ENCODE measurements at places on chromosomes 3 and 15.
A peak's percentile ranks its signal among the peaks of the same experiment; 100 is the strongest.

DNA sequence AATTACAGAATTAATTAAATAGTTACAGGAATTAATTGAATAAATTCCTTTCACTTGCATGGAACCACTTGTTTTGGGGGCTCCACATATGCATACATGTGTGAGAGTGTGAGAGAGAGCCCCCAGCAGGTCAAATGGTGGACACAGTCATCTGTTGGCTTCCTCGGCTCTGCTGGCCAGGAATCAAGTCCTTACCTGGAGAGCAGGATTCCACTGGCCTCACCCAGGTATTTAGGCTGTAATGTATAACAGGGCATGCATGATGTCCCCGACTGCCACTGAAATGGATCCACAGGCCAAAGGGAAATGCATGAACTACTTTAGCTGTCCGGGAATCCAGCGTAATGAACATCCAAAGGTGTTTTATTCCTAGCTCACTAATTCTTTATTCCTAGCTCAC, 139.7 kb upstream of the SMAD3 start:
- peak; percentile 45 for DNase-seq

- DNase-seq: no peak
These were observed 7.6 kb downstream of the ANXA2 start for GRCh38 chr15:60390231-60390630.

- no peak for DNase-seq
These were observed 4.4 kb upstream of the MBNL1 start for GRCh38 chr3:152264378-152264777.

- no peak for DNase-seq
These were observed 242.2 kb downstream of the ABHD5 start for GRCh38 chr3:43932921-43933320.

DNA sequence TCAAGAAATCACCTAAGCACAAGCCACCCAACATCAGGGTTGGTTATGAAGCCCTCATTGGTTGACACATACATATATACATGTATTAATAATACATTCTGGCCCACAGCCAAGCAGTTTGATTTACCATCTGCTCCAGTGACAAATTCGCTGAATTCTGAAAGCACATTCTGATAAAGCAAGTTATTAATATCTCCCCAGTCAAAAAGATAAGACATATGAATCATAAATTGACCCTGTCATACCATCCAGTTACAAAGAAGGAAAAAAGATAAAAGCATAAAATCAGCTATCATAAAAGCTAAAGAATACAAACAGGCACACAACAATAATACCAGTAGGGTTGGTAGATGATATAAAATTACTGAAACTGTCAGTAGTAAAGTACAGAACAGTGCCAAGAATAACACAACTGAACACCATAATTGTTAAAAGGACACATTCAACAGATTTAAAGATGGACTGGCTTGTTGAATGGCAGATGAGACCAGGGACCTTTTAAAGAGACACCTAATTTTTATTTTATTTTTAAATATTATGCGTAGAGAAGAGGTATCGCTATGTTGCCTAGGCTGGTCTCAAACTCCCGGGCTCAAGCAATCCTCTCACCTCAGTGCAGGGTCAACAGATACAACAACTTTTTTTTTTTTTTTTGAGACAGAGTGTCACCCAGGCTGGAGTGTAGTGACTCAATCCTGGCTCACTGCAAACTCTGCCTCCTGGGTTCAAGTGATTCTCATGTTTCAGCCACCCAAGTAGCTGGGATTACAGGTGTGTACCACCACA, 7.7 kb downstream of the SNX4 start:
- no peak for DNase-seq

- DNase-seq: no peak
These were observed 429.2 kb downstream of the OTOL1 start for GRCh38 chr3:161925749-161926360.

DNA sequence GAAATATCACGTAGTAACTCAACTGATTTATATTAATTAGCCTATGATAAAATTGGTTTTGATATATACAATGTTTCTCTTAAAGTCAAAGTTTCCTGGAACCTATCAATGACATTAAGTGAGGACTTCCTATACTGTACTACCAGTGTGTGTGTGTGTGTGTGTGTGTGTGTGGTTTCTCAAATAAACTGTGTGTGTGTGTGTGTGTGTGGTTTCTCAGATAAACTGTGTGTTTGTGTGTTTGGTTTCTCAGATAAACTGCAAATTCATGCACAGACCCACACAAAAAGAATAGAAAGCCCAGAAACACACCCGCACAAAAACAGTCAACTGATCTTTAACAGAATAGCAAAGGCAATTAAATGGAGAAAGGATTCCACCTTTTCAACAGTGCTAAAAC, 14.5 kb upstream of the WDR5B start:
- DNase-seq: no peak

DNA sequence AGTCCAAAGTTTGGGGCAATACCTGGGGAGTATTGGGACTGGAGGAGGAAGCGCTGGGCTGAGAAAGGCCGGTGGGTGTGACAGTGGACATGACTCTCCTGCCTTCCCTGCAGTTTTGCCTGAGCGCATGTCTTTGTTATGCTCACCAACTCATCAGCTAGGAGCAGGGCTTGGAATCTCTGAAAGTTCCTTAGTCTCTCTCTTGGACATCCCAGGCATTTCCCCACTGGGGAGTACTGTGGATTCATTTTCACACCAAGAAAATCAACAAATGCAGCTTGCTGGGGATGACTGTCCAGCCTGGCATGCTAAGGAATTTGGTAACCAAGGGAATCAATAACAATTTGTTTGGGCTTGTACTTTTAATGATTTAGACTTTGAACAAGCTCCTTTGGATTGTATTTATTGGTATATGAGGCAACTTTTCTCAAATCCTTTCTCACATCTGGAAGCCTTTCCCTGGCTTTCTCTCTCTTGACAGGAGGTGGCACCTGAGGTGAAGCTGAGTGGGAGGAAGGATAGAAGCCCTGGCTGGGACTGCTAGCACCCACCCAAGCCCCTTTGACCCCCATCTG, 48.5 kb upstream of the CHST2 start:
- peak; percentile 69 for DNase-seq

DNA sequence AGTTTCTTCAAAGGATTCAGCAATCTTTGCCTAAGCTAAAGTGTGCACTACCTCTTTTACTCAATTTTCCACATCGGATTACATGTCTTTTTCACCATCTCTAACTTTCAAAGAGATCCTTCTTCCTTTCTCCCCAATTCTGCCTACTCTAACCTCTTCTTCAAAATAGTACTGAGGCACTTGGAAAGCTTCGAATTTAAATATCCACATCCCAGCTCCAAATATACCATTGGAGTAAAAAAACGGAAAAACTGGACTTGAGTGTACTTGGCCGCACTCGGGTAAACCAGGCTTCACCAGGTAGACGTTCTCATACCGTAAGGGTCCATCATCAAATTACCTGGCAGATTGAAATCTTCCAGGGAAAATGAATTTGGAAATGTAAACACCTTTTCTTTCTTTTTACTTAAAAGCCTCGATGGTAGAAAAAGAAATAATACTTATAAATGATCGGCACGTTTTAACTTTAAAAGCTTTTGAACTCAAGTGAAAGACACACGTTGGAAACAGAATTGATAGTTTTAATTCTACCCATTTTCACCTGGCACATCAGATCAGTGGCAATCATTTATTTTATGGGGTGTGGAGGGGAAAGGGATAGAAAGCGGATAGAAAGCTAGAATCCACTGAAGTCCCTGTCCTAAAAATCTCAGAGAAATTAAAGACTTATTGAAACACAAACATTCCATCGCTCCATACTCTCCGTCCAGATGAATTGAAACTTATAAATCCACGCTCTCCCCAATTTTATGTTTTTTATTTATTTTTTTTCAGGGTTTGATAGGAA, 8.2 kb upstream of the MEIS2 start:
- no peak for DNase-seq

DNA sequence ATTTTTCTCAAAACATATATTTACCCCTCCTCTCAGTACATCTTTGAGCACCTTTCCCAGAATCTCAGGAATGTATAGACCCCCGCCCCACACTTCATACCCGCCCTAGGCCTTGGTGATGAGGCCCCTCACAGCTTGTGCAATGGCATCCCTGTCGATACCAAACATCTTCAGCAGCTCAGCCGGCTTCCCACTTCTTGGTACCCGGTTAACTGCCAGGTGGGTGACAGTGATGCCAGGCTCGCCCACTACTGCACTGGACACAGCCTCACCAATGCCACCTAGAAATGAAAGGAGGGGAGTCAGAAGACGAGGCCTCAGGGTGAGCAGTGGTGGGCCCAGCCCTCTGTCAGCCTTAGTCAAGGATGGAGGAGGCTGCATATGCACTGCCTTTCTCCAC, 30.2 kb downstream of the TKT start:
- no peak for DNase-seq

DNA sequence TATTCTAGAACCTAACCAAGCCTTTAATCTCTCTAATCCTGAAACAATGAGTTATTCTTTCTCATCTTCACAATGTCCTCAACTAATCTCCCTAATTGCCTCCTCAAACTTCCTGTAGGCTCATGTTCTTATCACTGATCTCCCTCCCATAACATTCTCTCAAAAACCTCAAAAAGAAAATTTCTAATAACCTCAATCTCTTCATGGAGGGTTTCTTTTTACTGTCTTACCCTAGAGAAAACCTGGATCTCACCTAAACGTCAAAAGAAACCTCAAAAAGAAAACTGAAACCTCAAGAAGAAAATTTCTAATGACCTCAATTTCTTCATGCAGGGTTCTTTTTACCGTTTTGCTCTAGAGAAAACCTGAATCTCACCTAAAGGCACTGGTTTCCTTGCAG, 150.2 kb downstream of the GSK3B start:
- DNase-seq: no peak

DNA sequence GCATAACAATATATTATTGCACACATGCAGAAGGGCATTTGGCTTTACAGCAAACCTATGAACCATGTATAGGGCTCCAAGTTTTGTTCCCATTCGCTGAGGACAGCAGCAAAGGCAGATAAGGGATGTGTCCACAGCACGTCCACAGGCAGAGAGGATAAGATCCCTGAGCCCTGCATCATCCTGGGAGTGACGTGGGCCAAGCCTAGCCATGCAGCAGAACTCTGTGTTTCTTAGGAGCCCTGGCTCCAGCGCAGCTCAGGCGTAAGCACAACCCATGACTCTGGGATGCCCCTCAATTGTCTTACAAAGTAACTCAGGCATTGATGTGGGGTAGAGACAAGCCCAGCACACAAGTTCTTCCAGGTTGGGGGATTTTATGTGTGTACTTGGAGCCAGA, 194.3 kb upstream of the CTDSPL start:
- DNase-seq: no peak

All from iPS-NIHi11 (cell line).